ENCODE measurements at places on chromosomes 6 and 20.

DNA sequence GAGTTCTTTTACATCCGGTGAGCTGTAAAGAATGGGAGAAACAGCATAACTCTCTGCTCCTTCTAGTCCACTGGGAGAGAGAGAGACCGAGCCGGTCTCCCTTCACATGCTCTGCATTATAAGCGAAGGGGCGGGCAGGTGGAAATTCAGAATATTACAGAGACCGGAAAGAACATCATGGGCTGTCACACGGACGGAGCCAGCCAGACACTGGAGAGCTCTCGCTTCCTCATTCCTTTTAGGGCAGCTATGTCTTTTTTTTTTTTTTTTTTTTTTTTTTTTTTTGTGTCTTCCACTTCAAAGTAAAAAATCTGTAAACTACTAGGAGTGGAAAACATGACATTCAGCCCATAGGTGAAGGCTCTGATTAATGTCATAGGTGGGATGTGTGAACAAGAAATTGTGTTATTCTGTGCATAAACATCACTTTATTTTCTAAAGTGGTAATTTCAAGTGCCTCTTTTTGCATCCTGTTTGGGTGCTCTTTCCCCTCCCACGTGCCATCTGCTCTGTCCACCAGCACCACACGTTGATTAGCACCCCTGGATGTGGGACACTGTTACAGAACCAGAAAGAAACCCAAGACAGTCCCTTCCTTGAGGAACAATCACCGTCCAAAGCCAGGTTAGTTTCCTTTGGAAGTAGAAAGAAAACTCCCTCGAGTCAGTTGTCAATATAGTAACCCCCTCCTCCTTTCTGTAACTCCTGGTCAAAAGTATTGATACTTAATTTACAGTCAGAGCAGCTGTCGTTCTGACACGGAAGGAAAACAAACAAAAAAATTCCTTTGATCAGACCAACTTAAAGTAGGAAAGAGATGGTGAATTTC lies at the start of gene TAGAP:
TAGAP (minus strand) TSS at position 93 of the 829 bp plus-strand sequence. CDS start 845 bp downstream, outside the sequence.
- peak; percentile 43 for DNase-seq

GRCh38 chr6:88238065-88238464 lies 71.9 kb upstream of the CNR1 start:
- DNase-seq, result peak; percentile 15

DNA sequence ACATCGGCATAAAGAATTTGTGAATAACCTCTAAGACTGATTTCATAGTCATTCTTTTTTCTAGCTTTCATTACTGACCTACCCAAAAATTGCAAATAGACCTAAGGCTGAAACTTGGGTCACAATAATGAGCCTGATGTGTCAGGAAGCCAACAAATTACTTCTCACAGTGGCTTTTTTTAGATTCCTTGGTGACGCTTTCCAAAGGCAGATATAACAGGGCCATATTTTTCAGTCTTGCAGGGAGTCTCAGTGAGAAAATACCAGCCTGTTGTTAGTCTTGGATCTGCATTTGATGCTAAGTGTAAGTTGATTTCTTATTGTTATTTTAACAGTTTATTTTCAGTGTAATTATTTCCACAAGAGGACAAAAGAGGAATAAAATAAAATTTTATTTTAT lies 179.7 kb downstream of the KHDC1L start:
- DNase-seq, result no peak

DNA sequence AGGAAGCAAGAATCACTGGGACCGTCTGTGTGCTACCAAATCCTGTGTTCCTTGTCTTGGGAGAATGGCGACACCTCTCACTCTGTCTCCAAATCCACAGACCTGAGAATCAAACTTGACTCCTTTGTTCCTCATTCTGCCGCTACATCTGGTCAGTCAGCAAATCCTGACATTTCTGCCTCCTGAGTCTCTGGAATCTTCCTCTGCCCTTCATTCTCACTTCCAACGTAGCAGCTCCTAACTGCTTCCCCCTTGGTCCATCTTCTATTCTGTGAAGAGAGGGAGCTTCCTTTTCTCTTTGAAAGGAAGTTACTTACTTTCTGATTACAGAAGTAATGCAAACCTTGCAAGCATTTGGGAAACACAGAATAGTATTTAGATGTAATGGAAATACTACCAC lies 37.7 kb downstream of the SYTL3 start:
- DNase-seq, result no peak

DNA sequence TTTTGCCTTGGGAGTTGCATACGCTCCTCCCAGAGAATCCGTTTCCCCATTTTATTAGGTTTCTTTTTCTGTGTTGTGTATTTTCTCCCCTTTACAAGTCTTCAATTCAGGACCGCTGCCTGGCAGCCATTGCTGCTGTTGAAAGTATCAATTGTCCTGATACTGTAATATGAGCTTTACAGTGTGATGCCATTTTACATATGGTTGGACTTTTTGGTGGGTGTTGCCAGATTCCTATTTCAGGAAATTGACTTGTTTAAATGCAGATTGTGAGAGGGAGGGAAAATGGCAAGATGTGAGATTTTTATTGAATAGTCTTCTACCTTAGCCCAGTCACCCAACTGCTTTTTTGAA lies 1.2 kb downstream of the PANK2 start:
- peak; percentile 47 for DNase-seq

- DNase-seq, result no peak
These were observed 40.2 kb upstream of the PHACTR3 start for GRCh38 chr20:59564171-59564570.

DNA sequence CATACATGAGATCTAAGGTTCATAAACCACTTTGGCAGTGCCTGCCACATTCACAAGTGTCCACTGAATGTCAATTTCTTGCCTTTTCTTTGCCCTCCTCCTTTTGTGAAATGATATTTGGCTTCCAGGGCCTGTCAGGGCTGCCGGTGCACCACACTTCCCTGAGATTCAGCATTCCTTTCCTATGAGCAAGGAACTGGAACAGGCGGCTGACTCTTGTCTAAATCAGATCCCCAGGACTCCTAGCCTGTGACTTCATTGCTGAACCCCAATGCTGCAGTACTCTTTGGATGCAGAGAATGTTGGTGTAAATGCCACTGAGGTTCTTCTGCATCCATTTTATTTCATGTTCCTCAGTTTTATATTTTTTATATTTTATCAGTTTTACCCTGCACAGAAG lies 172.2 kb downstream of the ARID1B start:
- peak; percentile 84 for DNase-seq

GRCh38 chr20:44030394-44030793 lies 115.7 kb downstream of the TOX2 start:
- DNase-seq, result no peak
